ENCODE measurements at places on chromosomes 2 and 18. TPM values are rescaled to one million over a fixed set of nuclear protein-coding genes. Genes with fewer than 3 reads are reported as not detected.

The VSNL1 gene
- not detected for total RNA-seq

The C2orf72 gene
- total RNA-seq: not detected

The CCDC178 gene
- total RNA-seq: not detected

The GRB14 gene
- not detected for total RNA-seq

The ATG9A gene
- 98.1 TPM for total RNA-seq

The CNGA3 gene
- not detected for total RNA-seq

The REG1B gene
- not detected for total RNA-seq

The AOX1 gene
- not detected for total RNA-seq

The TCF23 gene
- total RNA-seq: not detected

The FZD7 gene
- not detected for total RNA-seq

The METTL4 gene
- total RNA-seq: 11.3 TPM

The ZNF521 gene
- 3.5 TPM for total RNA-seq

The DSEL gene
- total RNA-seq: 0.38 TPM
